ENCODE measurements at places on chromosomes 5 and 9.

GRCh38 chr5:19745247-19745646, 242.8 kb downstream of the CDH18 start:
- no peak for DNase-seq

GRCh38 chr5:172090976-172091547, 84.6 kb upstream of the FBXW11 start:
- DNase-seq, result no peak

DNA sequence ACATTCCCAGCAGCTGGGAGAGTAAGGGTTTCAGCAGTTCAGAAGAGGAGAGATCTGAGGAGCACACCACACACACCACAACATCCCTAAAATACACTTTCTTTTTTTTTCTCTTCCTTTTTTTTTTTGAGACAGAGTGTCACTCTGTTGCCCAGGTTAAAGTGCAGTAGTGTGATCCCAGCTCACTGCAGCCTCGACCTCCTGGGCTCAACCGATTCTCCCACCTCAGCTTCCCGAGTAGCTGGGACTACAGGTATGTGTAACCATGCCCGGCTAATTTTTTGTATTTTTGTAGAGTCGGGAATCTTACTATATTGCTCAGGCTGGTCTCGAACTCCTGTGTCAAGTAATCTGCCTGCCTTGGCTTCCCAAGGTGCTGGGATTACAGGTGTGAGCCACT, 9.7 kb upstream of the UBAP1 start:
- no peak for DNase-seq

- no peak for DNase-seq
Observed at GRCh38 chr9:127917603-127918002, 762 bp upstream of the ST6GALNAC4 start.

DNA sequence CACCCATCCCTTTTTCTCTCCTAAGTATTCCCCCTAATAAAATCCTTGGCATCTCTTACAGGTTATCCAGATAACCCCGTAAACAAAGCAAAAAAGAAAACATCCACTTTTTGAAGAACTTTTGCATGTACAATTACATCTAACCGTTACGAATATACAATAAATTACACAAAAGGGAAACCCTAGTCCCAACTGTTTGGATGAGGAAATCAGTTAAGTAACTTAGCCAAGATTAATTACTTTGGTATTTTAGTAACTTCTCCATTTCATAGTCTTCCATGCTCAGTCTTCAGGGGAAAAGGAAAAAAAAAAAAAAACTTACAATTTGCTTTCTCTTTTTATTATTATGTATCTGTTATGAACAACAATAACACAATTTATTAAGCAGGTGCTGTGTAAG, 212.9 kb downstream of the ACTL7B start:
- no peak for DNase-seq

DNA sequence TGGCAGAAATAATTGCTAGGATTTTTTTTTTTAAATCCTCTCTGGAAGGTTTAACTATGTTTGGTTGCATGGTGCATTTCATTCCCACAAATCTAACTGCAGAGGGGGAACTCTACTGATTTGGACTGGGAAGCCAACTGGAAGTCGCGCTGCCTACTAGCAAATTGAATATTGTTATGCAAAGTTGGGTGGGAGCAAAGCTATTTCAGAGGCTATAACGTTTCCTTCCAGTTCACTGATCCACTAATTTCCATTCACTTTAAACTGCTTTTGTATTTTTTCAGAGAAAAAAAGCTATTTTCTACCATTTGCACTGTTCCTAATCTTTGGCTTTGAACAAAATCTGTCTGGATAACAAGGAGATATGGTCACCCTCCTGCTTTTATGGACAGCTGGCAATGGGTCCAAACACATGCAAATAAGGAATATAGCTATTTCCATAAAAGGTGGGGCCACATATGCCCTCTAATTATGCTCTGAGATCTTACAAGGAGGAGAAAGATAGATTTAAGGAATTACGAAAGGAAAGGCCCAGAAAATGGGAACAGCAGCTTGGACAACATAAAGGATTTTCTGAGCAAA, 40.1 kb downstream of the MACIR start:
- DNase-seq, result no peak

DNA sequence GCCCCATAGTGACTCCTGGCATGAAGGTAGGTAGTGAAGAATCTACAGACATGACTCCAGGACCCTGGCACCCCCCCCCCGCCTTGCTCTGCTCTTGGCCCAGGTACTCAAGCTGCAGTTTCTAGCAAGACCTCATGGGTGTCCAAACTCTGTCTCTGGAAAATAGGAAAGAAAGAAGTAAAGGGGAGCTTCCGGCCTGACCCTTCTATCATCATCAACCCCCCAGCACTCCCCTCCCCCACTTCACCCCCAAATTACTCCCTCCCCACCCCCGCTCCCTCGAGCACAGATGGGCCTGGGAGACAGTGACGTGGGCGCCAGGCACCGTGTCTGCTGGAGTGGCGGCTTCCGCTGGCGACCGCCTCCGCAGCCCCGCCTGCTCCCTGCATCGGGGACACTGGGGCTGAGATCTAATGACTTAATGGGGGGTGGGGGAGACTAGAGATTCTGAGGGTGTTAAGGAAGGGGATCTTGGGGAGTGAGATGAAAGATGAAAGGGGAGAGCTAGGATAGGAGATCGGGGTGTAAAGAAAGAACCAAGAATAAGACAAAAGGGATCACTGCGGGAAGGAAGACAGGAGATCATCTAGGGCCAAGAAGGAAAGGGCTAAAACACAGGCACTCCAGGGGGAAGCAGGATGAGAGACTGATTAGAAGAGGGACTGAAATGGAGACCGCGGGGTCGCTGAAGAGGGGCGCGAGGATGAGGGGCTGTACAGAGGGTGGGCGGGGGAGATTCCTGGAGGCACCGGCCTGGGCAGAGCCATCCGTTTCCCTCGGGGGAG, 1.1 kb upstream of the DNAJB5 start:
- no peak for DNase-seq

Measured in HCT116 (cell line).